ENCODE measurements at places on chromosomes 3 and 15.

DNA sequence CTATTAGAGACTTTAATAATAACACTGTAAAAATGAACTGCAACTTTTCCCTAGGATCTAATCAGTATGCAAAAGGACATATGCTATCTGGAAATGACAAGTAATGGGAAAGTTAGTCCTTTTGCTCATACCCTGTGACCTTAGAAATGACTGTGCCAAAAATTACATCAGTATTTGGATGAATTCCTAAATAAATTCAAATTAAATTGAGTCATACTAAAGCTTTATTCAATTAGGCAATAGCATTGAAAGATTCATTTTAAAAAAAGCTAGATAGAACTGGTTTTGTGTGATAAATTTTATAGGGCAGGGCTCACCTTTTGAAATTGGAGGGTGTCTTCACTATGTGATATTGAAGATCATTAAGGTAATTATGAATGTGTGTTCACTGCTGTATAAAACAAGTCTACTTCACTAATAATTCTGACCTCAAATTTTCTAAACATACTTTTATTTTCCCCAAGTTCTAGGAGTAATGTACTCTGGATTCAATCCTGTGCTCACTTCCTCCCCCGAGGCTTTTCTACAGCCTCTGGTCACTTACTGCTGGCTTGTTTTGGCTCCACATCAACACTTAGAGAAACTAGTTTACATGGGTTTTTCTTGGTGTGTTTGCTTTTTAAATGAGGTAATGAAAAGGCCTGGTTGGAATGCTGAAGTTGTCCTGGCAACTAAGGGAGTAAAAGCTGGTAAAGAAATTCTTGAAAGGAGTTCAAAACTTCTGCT lies 44.4 kb upstream of the SPTSSB start:
- no peak for DNase-seq

DNA sequence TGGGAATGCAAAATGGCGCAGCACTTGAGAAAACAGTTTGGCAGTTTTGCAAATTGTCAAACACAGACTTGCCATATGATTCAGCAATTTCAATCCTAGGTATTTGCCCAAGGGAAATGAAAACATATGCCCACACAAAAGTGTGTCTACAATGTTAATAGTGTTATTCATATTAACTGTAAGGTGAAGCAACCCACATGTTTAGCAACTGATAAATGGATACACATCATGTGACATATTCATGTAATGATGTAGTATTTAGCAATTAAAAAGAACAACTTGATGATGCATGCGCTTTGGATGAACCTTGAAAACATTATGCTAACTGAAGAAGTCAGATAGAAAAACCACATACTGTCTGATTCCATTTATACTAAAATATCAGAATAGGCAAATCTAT lies 539.0 kb upstream of the PPP2R3A start:
- DNase-seq, result no peak

DNA sequence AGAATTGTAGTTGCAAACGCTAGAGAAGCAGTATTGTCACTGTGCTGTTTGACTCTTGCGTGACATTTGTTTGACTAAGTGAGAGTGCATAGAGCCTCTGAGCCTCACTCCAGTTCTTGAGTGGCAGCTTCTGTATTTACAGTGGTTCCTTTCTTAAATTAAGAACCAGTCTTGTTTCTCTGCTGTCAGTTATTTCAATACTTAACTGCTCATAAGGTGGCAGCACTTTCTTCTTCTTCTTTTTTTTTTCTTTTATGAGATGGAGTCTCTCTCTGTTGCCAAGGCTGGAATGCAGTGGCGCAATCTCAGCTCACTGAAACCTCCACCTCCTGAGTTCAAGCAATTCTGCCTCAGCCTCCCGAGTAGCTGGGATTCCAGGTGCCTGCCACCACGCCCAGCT lies 372.1 kb downstream of the LPP start:
- DNase-seq, result no peak

DNA sequence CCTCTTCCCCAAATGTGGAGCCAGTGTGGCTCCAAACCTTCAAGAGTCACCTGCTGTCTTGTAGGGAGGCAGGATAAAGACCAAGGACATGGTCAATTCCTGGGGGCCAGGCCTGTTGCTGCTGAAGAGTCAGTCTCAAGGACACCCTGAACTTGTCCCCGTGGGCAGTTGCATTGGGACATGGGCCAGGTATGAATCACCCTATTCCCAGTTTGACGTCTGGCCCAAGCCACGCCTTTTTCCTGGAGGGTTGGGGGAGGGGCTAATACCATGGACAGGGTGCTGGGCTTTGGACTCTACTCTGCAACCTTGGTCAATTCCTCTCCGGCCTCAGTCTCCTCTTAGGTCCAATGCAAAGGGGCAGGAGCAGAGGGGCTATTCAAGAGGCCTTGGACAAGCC lies 10.4 kb downstream of the ATP2B2 start:
- DNase-seq, result peak; percentile 76

- DNase-seq, result no peak
Observed at GRCh38 chr3:377158-377561, 180.6 kb downstream of the CHL1 start.

DNA sequence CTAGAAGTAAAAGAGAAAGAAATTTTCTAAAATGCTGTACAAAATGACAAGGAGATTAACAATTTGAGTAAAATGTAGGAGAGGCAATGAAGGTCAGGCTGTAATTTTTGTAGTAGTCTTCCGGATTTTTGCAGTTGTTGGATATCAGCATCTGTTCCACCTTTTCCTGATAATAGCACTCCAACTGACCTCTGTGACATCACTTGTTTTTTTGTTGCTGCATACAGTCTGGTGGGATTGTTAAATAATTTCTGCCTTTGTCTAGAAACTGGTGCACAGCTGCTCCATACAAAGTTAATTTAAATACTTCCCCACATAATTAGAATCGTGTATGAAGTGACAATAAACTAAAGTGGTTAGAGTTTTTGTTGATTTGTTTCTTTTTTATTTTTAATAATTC lies 731.4 kb downstream of the PLOD2 start:
- no peak for DNase-seq

GRCh38 chr3:4587838-4588105 lies 94.6 kb downstream of the ITPR1 start:
- no peak for DNase-seq

- DNase-seq, result no peak
Observed at GRCh38 chr3:170130532-170130931, 51.0 kb downstream of the PHC3 start.

DNA sequence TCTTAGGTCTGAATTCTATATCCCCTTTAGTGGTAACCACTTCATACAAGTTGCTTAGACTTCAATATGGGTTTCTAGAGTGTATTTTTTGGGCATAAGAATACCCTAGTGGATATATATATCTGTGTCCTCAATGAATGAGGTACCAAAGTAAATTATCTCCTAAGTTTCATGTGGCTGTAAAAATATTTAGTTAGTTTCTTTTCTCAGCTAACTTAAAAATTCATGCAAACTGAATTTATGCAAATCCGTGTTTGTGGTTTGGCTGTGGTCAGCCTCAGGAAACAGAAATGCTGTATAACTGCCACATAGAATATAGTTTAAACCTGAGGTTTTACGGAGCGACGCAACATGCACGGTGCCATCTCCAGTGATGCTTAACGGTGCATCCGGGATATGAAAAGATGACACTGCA lies 80.3 kb downstream of the PEX5L start:
- no peak for DNase-seq

DNA sequence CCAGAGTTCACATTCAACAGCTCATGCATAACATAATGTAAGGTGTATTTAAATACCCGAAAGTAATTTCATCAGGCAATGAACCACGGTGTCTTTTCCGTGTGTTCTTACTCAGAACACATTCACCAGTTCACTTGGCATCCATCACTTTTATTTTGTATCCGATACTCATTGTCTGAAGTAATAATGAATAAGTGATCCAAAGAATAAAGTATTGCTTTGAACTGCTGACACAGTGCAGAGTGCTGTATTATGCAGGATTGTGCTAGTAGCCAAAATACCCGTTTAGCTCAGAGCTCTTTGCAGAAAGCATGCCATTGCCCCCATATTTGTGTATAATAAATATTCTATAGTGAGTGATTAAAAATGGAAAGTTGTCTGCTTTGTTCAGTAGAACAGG lies 460.9 kb upstream of the KCNMB2 start:
- DNase-seq, result no peak

DNA sequence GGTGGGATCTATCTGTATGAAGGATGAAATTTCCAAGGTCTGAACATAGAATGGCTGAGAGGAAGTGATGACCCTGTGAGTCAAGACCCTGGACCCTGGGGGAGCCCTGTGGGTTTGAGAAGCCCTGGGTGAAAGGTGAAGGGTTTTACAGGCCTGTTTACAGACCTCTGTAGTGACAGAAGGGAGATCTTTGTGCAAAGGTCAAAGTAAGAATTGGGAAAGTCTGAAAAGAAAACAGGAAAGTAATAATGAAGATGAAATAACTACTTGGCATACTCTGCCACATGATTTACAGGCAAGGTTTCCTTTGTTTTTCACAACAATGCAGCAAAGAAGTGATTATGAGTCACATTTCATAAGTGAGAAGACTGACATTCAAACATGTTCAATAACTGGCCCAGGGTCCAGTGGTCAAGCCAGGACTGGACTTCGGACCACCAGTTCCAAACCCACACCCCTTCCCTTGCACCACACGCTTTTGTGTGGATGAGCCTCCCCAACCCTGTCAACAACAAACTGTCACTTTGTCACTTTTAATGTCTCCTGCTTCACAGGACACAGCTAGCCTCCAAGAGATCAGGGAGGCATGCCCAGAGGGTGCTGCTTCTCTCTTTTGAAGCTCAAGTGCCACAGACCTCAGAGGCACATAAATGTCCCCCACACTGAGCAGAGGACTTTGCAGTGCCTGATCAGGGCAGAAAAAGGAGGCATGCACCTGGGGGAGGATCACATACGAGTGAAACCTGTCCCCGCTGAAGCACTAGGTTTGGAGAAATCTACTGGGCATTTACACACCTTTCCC lies 21.5 kb downstream of the CD86 start:
- no peak for DNase-seq

GRCh38 chr3:47485812-47486211 lies 10.1 kb upstream of the SCAP start:
- DNase-seq, result no peak

DNA sequence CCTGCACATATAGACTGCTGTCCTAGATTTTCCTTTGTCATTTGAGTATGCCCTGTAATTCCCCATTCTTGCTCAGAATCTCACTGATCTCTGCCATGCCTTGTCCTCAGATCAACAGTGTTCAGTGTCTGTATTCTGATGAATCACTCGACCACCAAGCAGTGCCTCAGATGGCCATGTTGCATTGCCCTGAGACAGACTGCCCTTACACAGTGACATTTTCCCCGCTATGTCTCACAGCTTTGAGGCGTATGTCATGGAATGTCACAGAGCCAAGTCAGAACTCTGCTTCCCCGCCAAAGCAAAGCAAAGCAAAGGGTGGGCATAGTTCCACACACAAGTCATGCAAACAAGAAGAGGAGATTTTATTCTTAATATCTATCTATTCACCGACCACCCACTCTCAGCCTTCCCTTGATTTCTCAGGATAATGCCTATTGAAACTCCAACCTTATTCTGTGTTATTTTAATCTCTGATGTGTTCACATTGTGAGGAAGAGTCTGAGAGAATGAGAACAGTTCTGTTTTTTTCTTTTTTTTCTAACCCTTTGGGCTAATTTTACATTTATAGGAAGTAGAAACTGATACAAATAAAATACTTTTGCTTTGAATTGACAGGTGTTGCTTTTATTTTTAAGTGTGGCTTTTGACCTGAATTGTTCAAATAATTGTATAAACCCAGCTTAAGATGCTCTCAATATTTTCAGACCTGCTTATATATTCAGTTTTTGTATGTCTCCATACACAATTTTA lies 16.9 kb upstream of the PSMD6 start:
- no peak for DNase-seq

- peak; percentile 84 for DNase-seq
Observed at GRCh38 chr15:72722071-72722696, 36.2 kb downstream of the BBS4 start.

DNA sequence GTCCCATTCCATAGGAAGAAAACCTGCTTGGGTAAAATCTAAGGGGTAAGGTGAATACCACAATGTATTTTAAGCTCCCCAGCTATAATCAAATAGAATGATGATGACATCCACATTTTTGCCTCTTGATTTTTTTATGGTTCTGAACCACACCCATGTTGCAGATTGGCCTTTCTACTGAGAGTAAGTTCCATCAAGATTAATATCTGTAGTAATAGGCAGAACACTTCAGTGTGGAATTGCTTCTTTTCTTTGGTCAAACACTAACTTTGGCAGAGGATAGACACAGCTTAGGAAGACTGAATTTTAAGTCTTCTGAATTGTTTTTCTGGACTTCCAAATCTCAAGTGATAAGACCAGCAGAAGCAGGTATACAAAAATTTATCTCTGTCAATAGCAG lies 27.0 kb downstream of the PLS1 start:
- no peak for DNase-seq

DNA sequence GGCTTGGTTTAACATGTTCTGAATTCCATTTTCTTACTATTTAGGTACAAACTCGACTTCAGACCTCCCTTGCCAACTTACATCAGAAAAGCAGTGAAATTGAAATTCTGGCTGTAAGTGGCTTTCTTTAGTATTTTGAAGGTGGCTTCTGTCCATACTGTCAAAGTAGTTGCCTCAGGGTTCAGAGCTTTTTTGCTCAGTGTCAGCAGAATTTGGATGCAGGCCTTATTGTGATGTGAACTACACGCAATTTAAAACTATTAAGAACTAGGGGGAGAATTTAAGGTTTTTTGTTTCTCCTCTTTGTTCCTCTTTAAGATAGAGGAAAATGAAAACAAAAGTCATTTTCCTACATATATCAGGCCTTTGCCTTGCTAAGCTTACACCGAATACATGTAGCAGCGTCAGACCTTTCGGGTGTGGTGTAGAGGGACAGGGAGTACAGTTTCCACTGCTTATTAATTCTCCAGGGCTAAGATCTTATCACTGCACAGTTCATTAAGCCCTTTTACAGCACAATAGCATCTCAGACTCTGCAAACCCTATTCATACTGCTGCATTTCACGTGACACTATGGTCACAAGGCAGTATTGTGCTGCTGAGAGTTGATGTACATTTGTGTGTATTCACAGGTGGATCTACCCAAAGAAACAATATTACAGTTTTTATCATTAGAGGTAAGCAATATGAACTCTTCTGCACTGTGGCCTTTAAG lies 6.7 kb downstream of the SRP14 start:
- DNase-seq, result no peak

DNA sequence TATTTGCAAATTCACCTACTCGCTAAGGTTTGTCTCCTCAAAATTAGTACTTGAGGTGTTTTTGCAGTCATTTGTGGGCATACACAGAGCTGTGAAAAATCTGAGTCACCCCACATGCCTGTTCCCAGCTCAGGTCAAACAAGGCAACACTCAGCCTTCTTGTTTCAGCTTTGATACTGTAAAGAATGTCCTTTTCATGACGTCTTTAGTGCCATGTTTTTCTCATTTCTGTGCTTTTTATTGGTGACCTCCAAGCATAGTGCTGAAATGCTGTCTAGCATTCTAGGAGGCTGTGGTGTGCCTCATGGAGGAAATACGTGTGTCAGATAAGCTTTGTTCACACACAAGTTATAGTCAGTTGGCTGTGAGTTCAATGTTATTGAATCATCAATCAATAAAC lies 8.8 kb downstream of the CAPN3 start:
- DNase-seq, result no peak

- DNase-seq, result no peak
Observed at GRCh38 chr3:99951701-99952100, 134.0 kb downstream of the CMSS1 start.

All from posterior vena cava (tissue), 2 donors.